ENCODE measurements at places on chromosomes 2 and 18.

GRCh38 chr2:144858211-144858610 lies 338.3 kb upstream of the ZEB2 start:
- DNase-seq: no peak

DNA sequence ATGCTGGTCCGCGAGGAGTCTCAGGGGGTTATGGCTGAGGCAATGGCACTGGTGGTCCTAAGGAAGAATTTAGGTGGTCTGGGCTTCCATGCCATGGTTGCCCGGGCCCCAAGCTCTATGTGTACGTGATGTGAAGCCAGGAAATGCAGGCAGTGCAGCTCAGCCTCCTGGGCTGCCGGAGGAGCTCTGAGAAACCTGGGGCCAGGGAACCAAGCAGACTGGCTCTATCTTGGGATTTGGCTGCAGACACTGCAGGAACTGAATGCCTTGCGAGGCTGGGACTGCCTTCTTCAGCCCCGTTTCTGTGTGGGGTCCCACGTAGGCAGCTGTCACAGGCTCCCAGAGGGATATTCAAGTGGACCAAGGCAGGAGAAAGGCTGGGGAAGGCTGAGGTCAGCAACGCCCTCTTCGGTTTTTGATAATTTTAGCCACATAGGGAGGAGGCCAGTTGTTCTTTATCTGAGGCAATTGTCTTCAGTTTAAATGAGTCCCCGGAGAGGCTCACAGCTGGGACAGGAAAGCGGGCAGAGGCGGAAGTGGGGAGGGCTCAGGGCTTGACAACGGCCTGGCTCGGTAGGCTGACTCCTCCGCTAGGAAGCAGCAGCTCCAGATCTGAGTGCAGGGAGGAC lies 77.7 kb downstream of the RHOB start:
- peak; percentile 93 for DNase-seq

GRCh38 chr2:220601674-220602073 lies 970.4 kb downstream of the EPHA4 start:
- DNase-seq: no peak

DNA sequence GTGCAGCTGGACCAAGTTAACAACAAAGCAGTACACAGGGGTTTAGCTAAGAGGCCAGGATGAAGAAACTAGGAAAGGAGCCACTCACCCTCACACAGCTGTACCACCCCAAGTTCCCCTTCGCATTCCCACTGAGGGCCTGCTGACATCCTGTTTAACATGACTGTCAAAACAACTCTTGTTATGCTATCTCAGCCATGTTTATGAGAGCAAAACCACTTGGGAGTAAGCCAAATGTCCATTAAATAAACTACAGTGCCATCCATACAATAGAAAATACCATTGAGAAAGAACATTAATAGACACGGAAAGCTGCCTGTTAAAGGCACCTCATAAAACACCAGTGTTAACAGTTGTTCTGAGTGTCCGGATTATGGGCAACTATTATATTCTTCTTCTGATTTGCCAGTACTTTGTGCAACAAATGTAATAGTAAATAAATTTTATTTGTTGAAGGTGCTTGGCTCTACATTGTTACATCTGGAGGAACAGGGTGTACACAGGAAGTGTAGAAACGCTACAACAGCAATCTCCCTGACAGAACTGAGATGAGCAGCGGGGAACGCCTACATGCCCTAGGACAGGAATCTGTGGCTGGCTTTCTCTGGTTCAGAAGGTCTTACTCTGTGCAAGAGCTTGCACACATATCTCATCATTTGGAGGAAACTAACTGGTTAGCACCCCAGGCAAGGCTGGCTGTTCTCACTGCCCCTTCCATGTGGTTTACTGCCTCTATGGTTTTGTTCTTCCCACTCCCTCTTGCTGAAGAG lies 85.6 kb downstream of the EHD3 start:
- DNase-seq: peak; percentile 66

GRCh38 chr2:226399006-226399405 lies 400.6 kb downstream of the IRS1 start:
- DNase-seq: no peak

GRCh38 chr2:210481601-210482175 lies 5.1 kb upstream of the LANCL1 start:
- DNase-seq: no peak

DNA sequence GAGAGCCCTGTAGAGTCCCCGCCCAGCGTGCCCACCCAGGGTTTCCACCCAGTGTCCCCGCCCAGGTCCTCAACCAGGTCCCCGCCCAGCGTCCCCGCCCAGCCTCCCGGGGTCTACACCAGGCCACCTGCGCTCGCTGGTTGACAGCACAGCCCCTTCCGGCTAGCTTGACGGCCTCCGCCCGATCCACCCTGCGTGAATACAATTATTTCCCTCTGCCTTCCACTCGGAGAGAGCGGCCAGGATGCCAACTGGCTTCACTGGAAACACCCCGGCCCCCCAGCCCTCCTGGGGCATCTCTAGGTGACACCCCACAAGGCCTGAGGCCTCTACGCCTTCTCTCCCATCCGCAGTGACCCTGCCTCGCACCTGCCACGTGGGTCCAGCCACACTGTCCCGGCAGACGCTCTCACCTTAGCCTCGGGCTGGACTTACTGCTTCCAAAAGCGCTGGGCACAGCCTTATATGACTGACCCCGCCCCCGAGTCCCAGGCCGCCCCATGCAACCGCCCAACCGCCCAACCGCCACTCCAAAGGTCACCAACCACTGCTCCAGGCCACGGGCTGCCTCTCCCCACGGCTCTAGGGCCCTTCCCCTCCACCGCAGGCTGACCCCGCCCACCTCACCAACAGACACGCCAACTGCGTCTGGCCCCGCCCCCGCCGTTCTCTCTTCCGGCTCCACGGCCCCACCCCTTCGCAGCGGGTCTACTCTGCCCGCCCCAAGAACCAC lies 188.1 kb downstream of the LAMA1 start:
- no peak for DNase-seq

DNA sequence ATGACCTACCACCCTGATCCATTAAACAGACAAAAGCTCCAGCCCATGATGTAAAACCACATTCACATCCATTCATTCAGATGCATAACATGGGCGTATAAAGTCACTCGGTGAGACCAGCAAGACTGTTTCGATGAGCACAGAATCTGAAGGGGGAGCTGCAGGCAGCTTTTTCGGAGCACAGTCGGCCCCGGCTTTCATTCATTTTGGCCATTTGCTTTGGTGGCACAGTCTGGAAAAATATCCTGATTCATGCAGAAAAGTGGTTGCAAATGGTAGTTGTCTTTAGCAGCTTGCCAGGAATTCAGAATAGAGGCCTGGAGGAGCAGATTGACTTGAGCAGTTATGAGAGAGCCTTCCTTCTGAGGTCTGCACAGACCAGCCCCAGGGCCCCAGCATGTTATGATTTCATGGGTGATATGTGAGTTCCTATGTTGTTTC lies 11.2 kb downstream of the ARID5A start:
- no peak for DNase-seq

DNA sequence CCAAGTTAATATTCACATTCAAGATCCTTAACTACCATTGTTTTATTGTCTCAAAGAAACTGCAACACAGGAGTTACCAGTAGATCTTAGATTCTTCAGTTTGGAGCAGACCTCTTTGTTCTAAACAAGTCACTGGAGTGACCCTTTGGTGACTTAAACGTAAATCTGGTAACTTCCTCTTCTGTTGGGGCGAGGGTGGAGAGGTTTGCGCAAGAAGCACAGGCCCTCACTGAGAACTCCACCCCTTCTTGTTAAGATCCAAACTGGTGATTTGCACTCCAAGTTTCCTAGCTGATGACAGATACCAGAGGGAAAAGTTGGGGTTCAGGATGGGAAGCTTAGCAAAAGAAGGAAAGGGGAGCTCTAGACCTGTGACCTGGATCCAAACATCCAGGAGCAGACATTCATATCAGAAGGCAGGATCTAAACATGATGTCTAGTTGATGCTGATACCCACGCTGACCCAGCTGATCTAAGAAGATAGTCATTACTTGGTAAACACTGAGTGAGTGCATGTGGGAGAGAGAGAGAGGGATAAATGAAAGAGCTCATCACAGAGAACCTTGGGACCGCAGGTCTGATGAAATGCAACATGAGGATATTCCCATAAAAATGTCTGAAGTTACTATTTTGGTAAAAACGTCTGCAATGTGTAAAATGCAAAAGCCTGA lies 256.0 kb downstream of the CDH20 start:
- no peak for DNase-seq

GRCh38 chr2:54403512-54404238 lies 52.5 kb upstream of the SPTBN1 start:
- DNase-seq: no peak

GRCh38 chr18:25237571-25238267 lies 114.2 kb downstream of the ZNF521 start:
- no peak for DNase-seq

GRCh38 chr2:42871372-42871771 lies 79.0 kb upstream of the HAAO start:
- no peak for DNase-seq

DNA sequence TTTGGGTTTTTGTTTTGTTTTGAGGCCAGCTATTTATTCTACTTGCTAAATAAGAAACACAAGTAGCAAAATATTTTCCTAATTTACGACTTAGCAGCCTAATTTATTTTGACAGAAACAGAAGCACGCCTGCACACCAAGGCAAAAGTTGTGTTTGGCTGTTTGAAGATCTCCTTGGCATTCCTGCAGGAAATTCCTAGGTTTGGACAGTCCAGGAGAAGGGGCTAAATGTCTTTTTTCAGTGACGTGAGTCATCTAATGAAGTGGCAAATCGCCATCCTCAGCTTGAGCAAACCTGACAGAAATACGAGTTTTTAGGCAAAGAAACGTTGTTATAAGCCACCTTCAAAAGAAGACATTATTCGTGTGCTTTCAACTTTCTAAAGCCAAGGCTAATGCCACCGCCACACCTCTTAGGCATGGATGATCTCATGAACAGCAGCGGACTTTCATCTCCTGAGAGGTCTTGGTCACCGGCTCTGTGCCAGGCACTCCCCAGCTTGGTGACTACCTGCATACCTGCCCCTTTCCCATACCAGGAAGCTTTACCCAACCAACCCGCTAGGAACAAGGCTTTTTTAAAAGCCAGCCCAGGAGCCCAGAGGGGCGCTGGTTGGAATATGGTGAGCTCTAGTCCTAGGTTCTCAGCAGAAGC lies 30.9 kb downstream of the STK39 start:
- no peak for DNase-seq

Data from lower leg skin (tissue), 4 donors.